NCI-H1417 treated with DMSO at 0.1 percent for 48 hours (cell line): ENCODE measurements at places on chromosomes 7 and 10.

DNA sequence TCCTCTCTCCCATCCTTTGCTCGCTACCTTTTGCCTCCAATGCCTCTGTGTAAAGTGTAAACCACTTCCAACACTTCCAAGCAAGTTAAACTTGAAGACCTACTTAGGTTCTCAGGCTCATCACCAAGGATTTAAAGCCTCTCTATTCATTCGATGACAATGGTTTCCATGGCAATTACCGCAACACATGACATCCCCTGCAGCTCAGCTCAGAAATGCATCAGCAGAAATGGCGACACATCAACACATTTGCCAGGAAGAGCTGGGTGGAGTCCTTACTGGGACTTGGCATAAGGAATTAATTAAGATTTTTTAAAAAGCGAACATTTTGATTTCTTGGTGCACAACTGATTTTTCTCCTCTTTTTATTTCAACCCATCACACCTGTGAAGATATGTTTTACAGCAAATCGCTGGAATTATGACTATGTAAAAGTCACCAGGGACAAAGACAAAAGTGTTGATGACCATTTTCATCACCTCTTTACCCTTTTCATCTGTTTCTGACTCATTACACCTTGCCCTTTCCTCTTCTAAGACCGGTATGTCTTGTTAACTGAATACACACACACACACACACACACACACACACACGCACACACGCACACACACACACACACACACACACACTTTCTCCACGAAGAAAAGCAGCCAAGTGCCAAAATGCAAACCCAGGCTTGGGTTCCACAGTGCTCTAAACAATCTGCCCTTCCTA, 453.4 kb upstream of the CELF2 start:
- no peak for DNase-seq

DNA sequence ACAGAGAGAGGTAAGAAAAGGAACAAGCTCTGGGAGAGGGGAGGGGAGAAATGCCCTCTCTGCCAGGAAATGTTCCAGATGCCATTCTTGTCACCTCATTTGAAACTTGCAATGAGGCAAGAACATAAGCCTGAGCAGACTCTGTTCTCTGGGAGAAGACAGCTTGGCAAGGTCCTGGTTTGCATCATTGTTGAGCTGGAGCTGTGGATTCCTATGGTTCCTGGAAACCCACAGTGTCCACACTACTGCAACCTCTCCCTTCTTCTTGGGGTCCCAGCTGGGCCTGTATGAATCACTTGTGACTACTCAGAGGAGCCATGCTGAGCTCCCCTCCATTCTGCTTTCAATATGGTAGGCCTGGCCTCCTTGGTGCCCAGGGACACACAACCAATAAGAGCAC, 60.8 kb upstream of the HECTD2 start:
- no peak for DNase-seq

DNA sequence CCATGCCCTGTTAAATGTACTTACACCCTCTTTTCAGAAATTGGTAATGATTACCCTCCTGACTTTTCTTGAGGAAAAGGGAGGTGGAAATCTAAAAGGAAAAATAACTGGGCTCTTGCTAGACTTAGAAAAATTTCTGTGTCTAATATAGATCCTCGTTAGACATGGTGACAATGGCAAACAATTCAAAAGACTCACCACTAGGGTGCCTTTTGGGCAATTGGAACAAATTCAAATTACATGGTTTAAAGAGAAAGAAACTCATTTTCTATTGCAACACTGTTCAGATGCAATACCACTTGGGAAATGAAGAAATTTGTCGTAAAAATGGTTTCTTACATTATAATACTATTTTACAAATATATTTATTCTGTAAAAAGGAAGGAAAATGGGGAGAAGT, 950.1 kb downstream of the GRM8 start:
- no peak for DNase-seq

DNA sequence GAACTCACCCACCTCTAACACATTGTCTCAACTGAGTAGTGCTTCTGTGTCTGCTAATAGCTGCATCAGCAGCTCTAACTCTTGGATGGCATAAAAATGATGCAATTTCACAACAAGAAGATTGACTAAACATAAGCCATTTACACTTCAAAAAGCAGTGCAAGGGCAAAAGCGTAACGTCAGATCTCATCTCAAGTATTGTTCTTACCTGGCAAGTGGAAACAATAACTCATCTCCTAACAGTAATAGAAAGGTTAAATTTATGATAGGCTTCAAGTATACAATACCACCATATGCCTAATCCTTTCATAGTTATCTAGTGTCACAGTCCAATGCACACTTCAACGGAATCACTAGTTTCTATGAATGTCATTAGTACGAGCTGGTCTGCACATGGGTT, 14.8 kb downstream of the TPK1 start:
- no peak for DNase-seq

- DNase-seq: no peak
Measured at GRCh38 chr7:23058408-23059096, 44.6 kb upstream of the HYCC1 start.
